ENCODE measurements at places on chromosomes 3 and 15. TPM values are rescaled to one million over a fixed set of nuclear protein-coding genes. Genes with fewer than 3 reads are reported as not detected.

- DNase-seq: no peak
Observed at GRCh38 chr3:188950832-188951489, 220.8 kb upstream of the TPRG1 start.

DNA sequence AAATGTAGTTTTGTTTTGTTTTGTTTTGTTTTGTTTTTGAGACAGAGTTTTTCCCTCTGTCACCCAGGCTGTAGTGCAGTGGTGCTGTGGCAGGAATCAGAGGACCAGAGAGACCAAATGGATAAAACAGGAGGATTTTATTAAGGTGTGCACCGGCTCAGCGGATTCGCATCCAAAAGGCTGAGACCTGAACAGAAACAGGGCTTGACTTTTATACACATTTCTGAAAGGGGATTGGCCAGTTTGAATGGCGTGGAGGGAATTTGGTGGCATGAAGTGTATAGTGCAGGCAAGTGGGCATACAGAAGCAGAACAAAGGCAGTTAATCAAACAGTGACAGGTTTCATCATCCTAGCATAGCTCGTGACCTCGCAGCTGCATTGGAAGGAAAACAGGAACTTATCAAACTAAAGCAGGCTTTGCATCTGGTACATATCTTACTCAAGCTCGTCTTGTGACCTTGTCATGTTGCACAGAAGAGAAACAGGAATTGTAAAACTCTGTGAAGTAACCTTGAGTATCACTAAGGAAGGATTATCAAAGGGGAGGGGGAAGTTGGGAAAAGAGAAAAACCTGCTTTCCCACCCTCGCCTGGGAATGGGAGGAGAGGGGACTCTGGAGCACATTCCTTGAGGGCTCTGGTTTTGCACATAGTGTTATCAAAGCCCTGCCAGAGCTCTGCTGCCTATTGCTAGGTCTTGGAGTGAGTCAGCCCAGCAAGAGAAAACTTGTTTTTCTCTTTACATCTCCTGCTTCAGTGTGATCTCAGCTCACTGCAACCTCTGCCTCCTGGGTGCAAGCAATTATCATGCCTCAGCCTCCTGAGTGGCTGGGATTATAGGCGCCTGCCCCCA, 38.5 kb downstream of the C3orf62 start:
- no peak for DNase-seq

GRCh38 chr3:270688-271087, 74.1 kb downstream of the CHL1 start:
- DNase-seq: no peak

TLR9 gene
- not detected for total RNA-seq

CXCR6 gene
- total RNA-seq: 0.64 TPM

GRCh38 chr3:192897005-192897404, 20.7 kb downstream of the MB21D2 start:
- DNase-seq: no peak

DNA sequence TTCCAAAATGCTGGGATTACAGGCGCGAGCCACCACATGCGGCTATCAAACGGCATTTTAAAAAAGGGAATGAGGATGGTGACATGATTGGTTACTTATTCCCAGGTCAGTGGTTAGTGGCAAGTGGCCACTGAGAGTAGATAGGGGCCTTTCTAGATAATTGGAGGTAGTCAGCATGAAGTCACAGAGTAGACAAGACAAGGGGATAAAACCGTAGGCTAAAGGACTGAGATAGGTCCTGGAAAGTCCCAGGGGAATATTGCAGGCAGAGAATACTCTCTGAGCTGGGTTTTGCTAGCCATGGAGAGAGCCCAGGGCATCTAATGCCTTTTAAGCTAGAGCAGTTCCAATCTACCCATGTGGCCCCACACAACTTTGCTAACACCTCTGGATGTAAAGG, 52.2 kb downstream of the KCNAB1 start:
- no peak for DNase-seq

DNA sequence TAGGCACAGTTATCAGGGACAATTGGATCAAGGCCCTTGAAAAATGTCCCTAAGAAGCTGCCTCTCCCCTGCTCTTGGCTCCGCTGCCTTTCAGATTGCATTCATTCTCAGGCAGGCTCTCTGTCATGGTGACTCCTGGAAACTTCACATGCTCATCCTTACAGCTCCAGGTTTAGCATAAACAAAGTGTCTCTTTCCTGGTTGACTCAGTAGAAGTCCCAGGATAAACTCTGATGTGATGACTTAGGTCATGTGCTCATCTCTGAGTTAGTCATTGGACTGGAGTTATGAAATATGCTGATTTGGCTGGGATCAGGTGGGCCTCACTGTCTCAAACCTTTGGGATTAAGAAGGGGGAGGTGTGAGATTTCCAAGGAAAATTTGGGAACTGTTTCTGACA, 243.8 kb downstream of the ZNF621 start:
- no peak for DNase-seq

DNA sequence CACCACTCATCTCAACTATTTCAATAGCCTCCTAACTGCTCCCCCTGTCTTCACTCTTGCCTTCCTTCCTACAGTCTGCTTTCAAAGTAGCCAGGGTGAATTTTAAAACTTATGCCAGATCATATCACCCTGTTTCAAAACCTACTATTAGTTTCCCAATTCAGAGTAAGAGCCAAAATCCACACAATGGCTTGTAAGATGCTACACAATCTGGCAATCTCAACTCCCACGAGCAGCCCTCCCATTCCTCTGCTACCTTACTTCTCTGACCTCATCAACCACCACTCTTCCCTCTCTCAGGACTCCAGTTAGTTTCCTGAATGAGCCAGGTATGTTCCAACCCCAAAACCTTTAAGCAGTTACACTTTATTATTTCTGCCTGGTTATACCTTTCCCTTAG, 62.5 kb downstream of the VPS13C start:
- DNase-seq: no peak

PTX3 gene
- 36.9 TPM for total RNA-seq

GRCh38 chr3:69033470-69033869, 18.7 kb downstream of the TMF1 start:
- DNase-seq: no peak

DNA sequence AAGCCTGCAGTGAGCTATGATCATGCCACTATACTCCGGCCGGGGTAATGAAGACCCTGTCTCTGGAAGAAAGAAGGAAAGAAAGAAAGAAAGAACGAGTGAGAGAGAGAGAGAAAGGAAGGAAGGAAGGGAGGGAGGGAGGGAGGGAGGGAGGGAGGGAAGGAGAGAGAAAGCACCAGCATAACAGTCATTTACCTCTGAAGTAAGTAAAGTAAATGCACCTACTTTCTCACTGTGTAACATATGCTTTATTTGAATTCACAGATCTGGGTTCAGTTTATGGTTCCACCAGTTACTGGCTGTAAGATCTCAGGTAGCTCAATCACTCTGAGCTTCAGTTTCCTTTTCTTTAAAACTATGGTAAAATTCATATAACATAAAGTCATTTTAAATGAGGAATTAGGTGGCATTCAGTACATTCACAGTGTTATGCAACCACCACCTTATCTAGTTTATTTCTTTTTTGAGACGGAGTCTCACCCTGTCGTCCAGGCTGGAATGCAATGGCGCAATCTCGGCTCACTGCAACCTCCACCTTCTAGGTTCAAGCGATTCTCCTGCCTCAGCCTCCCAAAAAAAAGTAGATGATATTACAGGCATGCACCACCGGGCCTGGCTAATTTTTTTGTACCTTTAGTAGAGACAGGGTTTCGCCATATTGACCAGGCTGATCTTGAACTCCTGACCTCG, 16.1 kb upstream of the RAD54L2 start:
- no peak for DNase-seq

FBXW12 gene
- 0.66 TPM for total RNA-seq

OXTR gene
- total RNA-seq: 250 TPM

GRCh38 chr3:150312018-150312657, 96.0 kb upstream of the TSC22D2 start:
- DNase-seq: no peak

DNA sequence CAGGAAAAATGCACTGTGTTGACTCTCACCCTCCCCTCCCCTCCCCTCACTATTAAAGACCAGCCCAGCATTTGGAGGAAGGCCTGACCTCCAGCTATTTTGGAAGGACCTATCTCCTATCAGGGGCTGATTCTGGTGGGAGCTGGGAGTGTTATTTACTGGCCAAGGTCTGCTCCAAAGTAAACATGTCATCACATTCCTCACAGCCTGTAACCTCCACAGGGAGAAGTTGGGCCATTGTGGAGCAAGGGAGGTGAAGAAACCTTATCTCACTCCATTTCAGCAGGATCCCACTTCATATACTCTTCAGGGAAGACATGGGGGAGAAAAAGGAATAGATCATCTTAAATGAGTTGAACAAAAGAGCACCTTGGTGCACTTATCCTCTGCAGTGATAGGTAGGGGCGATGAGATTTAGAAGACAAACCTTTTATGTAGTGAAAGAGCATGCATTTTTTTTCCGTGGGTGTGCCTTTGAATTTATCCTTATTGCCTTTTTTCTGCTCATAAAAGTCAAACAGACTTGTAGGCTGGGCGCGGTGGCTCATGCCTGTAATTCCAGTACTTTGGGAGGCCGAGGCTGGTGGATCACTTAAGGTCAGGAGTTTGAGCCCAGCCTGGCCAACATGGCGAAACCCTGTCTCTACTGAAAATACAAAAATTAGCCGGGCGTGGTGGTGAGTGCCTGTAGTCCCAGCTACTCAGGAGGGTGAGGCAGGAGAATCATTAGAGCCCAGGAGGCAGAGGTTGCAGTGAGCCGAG, 15.6 kb upstream of the FLNB start:
- no peak for DNase-seq

DNA sequence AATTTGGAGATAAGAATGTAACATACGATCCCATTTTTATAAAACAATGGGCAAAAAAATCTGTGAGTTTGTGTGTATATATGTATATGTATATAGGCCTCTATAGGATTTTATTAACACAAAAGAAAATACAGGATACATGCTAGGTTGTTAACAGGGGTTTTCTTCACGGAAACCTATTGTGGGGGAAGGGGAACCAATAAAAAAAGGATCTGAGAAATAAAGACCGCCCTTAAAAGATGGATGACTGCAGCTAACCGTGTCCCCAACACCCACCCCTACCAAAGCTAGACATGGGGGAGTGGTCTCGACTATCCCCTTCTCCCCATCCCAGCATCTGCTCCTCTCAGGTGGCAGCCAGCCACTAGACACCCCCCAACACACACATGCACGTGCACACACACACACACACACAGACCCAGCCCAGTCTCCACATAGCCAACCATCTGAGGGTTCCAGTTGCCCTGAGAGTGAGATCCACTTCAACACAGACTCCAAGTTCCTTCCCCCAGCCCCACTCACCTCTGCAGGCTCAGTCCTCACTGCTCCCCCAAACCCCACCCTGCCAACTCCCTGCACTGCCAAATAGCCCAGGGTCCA, 132.9 kb downstream of the TPRA1 start:
- peak; percentile 22 for DNase-seq

DNA sequence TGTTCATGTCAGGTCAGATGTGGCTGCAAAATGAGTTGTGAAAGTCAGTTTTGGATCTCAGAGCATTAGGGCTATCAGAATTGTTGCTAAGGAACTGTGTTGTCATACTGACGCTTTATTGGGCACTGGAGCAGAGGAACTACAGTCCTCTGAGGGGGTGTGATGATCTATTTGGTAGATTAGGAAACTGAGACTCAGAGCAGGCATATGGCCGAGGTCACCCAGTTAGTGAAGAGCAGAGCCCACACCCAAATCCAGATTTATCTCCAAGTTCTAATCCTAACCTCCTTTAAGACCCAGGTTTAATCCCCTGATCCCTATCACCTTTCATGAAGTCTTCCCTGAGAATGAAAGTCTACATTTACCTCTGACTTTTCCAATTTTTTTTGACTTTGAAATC, 25.6 kb upstream of the GLCE start:
- no peak for DNase-seq

- peak; percentile 28 for DNase-seq
Observed at GRCh38 chr3:138455801-138456716, 21.6 kb downstream of the ESYT3 start.

- DNase-seq: no peak
Observed at GRCh38 chr15:41115161-41115651, 874 bp downstream of the INO80 start.

FAM98B gene
- 12.0 TPM for total RNA-seq

GRCh38 chr15:84811151-84811550, 6.0 kb upstream of the ALPK3 start:
- no peak for DNase-seq

DNA sequence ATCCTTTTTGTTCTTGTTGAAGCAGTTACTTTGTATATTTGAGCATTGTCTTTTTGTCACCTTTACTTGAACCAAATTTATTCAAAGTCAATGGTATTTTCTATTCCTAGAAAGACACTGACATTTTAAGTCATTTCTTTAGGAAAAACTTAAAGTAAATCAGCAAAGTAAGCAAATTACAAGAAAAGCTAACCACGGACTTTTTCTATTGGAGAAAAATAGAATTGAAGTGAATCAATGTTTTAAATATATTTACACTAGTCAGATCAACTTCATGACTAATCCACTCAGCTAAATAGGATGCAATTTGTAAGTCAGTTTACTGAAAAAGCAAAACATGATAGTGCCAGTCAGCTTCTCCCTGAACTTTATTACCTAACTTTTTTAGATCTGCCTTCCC, 733.8 kb upstream of the ALCAM start:
- DNase-seq: no peak

ABCF3 gene
- 77.4 TPM for total RNA-seq

GRCh38 chr3:41092844-41093243, 106.5 kb upstream of the CTNNB1 start:
- no peak for DNase-seq

DNA sequence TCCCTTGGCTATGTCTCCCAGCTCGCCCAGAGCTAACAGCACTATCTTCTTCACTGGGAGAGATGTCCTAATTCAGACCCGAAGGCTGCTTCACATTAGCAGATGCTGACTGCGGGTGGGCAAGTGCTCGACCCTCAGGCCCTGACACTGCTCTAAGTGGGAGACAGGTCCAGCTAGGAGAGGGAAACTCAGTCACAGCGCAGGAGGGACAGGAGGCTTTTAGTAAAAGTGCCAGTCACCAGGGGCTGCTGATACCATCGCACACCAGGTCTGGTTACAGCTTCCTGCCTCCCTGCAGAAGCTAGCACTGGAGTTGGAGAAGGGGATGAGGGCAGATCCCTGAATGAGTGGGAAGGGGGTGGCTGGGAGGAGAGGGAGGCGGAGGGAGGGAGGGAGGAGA, 365.8 kb upstream of the RGMA start:
- DNase-seq: no peak

GRCh38 chr15:64251658-64252057, 88.8 kb upstream of the PPIB start:
- no peak for DNase-seq

SNRPN gene
- total RNA-seq: 127 TPM

DNA sequence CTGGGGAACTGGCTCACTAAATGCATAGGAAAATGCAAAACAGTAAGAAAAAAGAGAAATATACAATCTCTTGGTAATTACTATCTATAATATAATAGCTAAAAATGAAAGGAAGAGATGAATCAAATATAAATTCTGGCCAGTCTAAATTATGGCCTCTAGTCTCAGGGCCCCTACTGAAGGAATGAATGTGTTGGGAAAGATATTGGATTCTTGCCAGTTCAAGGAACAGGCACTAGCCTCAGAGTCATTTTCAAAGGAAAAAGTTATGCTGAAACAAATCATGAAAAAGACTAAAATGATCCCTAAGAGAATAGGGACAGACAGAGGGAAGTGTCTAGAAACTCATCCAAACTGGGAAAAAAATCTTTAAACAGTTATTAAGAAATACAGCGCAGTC, 62.4 kb downstream of the C3orf80 start:
- no peak for DNase-seq

GRCh38 chr3:170840291-170840859, 29.6 kb downstream of the RPL22L1 start:
- no peak for DNase-seq

CATSPER2 gene
- 10.2 TPM for total RNA-seq
